Activated CD8-positive, alpha-beta memory T cell treated with anti-CD3 and anti-CD28 coated beads for 4 hours (primary cell): ENCODE measurements at places on chromosomes 16 and 17.

GRCh38 chr17:80516171-80516932 lies 28.3 kb upstream of the RPTOR start:
- DNase-seq, result no peak

DNA sequence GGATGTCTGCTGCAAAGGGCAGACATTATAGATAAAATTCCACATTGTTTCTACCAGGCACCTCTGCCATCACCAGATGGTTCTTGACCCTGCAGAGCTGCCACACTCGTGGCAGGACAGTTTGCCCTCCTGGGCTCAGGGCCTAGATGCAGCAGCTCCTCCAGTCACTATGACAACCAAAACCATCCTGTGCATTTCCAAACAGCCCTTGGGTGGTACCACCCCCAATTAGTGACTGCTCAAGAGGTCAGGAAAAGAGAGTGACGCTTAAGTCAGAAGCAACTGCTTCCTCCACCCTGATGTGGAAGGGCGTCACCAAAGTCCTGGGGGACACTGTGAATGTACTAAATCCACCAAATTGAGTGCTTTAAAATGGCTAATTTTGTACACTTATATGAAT lies 109.2 kb downstream of the C16orf95 start:
- DNase-seq, result no peak

- DNase-seq, result no peak
These were observed 37.9 kb downstream of the NUP88 start for GRCh38 chr17:5381542-5381941.

DNA sequence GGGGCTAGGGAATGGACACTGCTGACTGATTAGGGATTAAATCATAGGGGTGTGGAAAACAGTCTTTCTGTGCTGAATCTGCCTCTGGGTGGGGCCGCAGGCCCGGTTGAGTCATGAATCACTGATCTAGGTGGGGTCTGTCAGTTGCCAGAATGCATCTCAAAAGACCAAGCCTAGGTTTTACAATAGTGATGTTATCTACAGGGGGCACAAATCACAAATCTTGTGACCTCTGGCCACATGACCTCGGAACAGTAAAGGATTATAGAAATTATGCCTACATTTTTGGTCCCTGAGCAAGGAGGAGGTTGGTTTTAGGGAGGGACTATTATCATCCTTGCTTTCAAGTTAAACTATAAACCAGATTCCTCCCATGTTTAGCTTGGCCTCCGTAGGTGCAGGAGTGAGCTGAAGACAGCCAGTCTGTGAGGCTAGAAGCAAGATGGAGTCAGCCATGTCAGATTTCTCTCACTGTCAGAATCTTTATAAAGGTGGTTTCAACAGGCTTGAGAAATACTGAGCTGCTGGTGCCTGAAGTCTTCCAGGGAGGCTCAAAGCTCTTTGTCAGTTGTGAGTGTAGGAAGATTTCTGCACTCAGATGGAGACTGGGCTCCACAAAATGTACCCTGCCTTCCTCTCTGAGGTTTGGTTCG lies 12.9 kb downstream of the GNGT2 start:
- no peak for DNase-seq

- DNase-seq, result no peak
These were observed 9.9 kb downstream of the PSME3IP1 start for GRCh38 chr16:57175896-57176295.

- DNase-seq, result no peak
These were observed 4.3 kb downstream of the SDK2 start for GRCh38 chr17:73639932-73640331.

- DNase-seq, result no peak
These were observed 38.1 kb downstream of the SHCBP1 start for GRCh38 chr16:46583036-46583435.

DNA sequence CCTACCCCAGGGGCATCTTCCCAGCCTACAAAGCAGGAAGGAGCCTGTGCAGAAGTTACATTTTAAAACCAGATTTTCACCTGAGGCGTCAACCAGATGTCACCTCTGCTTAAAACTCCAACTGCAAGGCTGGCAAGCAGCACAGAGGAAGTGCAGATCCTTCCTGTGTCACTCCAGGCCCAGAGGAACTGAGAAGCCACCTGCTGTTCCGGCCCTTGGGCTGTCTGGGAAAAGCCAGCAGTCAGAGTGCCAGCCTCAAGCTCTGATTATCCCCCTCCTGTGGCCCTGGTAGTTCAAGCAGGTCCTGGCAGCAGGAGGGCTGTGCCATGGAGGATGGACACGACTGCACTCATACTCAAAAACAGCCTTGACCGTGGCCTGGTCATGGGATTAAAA lies 10.2 kb downstream of the POLR2C start:
- DNase-seq, result no peak

DNA sequence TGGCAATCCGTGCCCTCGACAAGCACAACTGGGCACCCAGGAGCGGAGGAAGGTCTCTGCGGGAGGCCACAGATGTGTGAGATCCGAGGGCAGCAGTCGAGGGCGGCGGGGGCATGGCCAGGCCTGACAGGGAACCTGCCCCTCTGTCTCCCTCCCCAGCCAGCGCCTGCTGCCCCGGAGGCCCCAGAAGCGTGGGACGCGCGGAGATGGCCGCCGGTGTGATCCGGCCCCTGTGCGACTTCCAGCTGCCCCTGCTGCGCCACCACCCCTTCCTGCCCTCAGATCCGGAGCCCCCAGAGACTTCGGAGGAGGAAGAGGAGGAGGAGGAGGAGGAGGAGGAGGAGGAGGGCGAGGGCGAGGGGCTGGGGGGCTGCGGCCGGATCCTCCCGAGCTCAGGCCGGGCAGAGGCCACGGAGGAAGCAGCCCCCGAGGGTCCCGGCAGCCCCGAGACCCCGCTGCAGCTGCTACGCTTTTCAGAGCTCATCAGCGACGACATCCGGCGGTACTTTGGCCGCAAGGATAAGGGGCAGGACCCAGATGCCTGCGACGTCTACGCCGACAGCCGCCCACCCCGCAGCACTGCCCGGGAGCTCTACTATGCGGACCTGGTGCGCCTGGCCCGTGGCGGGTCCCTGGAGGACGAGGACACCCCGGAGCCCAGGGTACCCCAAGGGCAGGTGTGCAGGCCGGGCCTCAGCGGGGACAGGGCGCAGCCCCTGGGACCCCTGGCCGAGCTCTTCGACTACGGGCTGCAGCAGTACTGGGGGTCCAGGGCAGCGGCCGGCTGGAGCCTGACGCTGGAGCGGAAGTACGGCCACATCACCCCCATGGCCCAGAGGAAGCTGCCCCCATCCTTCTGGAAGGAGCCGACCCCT lies 1.7 kb downstream of the PERCC1 start:
- no peak for DNase-seq

- no peak for DNase-seq
These were observed 151.0 kb downstream of the SHISA9 start for GRCh38 chr16:13052431-13052830.

DNA sequence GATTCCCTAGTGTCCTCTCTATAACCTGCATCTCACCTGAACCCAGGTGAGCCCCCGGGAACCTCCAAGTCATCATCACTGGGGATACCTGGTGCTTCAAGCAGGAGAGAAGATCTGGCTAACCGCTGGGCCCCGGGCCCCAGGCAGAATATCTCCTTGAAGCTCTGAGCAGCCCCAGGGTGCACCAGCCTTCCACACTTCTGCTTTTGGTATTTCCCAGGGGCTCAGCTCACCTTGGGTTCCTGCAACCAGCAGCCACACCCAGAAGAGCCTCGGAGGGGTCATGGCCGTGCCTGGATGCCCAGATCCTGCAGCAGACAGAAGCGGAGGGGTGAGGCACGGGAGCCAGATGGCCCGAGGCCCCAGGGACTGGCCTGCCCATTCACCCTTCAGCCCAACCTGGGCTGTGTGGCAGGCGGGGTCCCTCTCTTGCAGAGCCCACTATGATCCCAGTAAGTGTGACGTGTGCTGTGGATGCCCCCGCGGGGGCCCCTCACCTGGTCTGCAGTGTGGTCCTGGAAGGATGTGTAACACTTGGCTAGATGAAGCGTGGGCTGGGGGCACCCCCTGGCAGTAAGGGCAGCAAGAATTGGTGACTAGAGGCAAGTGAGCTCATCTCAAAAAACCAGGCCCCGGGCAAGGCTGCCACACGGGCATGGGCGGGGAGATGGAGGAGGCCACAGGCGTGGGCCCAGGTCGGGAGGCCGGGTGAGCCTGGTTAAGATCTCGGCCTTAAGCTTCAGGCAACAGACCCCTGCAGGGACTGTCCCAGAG lies 2.6 kb downstream of the LGALS3BP start:
- no peak for DNase-seq

DNA sequence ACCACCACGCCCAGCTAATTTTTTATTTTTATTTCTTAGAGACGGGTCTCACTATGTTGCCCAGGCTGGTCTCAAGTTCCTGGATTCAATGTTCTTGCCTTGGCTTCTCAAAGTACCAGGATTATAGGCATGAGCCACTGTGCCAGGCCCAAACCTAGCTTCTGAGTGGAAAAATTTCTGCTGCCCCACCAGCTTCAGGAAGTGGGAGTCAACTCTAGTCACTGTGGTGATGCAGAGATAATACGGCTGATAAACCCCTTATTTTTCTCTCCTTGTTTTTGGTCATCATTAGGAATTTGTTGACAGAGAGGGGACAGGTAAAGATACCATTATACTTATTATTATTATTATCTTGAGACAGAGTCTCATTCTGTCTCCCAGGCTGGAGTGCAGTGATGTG lies 27.8 kb upstream of the PHOSPHO1 start:
- DNase-seq, result no peak

DNA sequence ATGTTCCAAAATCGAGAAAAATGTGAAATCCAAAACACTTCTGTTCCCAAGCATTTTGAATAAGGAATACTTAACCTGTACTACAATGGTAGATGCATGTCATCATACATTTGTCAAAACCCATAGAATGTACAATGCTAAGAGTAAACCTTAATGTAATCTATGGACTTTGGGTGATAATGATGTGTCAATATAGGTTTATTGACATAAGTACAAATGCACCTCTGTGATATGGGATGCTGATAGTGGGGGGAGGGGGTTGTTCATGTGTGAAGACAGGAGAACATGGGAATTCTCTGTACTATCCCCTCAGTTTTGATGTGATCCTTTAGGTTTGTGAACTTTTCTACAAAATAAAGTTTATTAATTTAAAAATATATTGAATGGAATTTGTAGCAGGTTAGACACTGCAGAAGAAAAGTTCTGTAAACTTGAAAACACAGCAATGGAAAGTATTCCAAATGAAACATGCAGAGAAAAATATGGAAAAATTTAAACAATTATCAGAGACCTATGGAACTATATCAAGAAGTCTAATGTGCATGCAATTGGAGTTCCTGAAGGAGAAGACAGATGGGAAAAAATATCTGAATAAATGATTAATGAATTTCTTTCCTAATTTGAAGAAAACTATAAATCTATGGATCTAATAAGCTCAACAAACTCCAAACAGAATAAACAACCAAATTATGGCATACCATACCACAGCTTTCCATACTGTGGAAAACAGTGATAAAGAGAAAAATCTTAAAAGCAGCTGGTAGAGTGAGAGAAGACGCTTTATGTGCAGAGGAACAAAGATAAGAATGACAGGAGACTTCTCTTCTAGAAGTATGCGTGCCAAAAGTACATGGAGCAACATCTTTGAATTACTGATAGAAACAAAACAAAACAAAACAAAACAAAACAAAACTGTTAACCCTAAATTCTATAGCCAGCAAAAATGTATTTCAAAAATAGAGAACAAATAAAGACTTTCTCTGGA lies 34.7 kb upstream of the MSI2 start:
- no peak for DNase-seq

DNA sequence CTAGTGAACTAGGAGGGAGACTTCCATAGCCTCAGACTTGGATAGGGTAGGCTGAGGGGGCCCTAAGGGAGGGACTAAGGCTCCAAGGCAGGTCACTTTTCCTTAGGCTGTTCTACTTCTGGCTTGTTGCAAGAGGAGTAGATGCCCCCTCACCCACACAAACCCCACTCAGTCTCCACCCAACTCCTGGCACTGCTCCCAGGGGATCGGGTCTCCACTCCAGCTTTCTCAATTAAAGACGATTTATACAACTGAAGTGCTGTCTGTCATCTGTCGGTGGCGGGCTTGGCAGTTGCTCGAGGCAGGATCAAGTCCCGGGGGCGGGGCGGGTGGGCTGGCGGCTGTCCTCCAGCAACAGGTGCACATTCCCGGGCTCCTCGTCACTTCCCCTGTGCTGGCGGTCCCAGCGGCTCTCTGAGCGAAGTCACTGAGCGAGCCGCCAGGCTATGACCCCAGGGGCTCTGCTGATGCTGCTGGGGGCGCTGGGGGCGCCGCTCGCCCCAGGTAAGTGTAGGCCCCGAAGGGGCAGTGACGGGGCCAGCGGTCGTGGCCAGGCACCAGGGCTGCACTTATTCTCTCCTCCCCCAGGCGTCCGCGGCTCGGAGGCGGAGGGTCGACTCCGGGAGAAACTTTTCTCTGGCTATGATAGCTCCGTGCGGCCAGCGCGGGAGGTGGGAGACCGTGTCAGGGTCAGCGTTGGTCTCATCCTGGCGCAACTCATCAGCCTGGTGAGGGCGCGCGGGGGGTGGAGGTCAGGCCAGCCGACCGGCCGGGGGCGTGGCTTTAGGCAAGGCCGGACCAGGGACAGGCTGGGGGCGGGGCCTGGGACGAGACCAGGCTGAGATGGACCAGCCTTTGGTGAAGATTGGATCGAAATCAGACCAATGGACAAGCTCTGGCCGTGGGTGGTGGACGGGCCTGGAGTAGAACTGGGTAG lies at the start of gene CHRNB1:
Gene CHRNB1 (plus strand): TSS at position 380 of the 937 bp plus-strand sequence. CDS start 67 bp downstream, at position 447.
- DNase-seq, result no peak

DNA sequence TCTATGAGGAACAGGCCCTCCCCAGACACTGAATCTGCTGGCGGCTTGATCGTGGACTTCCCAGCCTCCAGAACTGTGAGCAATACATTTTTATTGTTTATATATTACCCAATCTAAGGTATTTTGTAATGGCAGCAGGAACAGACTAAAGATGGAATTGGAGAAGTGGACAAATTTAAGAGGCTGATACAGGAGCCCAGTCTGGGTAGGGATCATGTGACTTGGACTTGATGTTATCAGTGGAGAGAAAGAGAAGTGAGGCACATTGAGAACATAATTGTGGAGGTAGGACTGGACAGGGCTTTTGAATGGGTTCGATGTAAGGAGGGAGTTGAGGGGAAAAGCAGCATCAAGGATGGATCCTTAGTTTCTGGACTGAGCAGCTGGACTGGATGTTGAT lies 93.8 kb downstream of the USP31 start:
- DNase-seq, result no peak

DNA sequence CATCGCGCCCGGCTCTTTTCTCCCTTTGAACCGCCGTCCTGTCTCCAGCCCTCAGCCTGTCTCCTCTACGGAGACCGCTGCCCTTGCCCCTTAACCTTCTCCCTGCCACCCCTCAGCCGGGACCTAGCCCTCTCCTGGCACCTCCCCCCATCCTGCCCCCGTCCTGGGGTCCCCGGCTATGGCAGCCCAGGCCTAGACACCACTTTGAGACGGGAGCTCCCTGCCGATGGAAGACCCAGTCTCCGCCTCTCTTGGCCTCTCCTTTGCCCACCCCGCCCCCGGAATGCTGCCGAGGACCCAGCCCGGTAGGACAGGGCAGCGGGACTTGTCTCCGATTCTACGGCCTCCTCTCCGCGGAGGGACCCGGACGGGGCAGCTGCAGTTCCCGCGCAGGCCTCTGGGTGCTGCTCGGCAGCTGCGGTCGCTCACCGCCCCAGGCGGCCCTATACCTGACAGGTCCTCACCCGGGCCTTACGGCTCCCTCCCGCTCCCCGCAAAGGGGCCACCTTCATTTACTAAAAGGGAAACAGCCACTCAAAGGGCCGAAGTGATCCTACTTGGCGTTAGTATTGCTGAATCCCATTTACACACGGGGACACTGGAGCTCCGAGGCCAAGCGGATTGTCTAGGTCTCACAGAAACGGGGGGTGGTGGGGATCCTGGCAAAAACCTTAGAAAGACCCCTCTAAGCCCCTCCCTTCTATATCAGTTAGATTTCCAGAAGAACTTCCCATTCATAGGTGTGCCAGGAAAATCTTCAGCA lies 32.6 kb upstream of the TAC4 start:
- DNase-seq, result peak; percentile 51

GRCh38 chr16:57303910-57304168 lies 19.4 kb upstream of the PLLP start:
- no peak for DNase-seq
